ENCODE measurements at places on chromosomes 16 and 17.

GRCh38 chr16:11620243-11621003, 33.7 kb upstream of the LITAF start:
- DNase-seq: no peak
- H3K4me3 ChIP-seq: no peak overlapping the region
- H3K4me1 ChIP-seq: no peaks in the 10 kb centered on the region

DNA sequence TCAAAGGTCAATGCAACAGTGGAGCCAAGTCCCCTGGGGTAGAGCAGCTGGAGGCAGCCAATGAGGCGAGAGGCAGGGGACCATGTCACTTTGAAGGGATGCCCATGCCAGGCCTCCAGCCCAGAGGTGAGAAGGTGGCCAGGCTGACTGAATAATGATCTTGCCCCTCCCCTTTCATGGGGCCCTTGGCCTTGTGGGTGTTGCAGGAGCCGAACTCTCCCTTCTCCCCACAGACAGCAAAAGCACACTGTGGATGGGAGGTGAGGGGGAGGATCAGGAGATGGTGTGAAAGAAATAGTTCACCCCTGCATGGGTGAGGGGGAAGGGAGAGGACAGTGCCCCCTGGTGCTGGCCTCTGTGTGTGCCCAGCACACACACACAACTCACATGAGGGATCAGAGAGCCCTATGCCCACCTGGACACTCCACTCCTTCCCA, 15.8 kb upstream of the TBX21 start:
- H3K36me3 ChIP-seq: no peaks in the 10 kb centered on the region
- no peaks in the 10 kb centered on the region for H3K4me1 ChIP-seq
- H3K27me3 ChIP-seq: peaks cover 3% of the 10 kb centered on the region
- H3K27ac ChIP-seq: no peak overlapping the region

GRCh38 chr17:80223142-80223815, 3.1 kb downstream of the SLC26A11 start:
- no peaks in the 10 kb centered on the region for H3K27me3 ChIP-seq
- DNase-seq: no peak
- H3K4me1 ChIP-seq: no peaks in the 10 kb centered on the region
- no peak overlapping the region for H3K4me3 ChIP-seq

- H3K27ac ChIP-seq: no peak overlapping the region
- no peaks in the 10 kb centered on the region for H3K36me3 ChIP-seq
These were observed 105.8 kb upstream of the GSE1 start for GRCh38 chr16:85507342-85507741.

- H3K36me3 ChIP-seq: no peaks in the 10 kb centered on the region
- peaks cover 6% of the 10 kb centered on the region for H3K4me1 ChIP-seq
- no peak overlapping the region for H3K27ac ChIP-seq
- DNase-seq: peak; percentile 79
These were observed 11.0 kb upstream of the CBFB start for GRCh38 chr16:67017810-67018488.

DNA sequence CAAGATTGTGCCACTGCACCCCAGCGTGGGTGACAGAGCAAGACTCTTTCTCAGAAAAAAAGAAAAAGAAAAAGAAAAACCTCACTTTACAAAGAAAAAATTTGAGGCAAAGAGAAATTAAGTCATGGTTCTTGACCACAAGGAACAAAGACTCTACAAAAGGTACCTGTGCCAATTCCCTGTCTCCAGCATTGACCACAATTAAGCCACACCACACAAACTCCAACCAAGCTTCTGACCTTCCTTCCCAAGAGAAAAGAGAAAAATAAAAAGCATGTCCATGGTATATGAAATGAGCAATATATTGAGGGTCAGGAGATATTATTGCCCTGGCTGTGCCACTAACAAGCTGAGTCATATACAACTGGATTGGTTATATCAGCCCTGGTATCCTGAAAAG, 146.3 kb upstream of the NOG start:
- no peak overlapping the region for H3K4me3 ChIP-seq
- no peak overlapping the region for H3K27ac ChIP-seq
- H3K4me1 ChIP-seq: no peaks in the 10 kb centered on the region
- no peaks in the 10 kb centered on the region for H3K36me3 ChIP-seq

DNA sequence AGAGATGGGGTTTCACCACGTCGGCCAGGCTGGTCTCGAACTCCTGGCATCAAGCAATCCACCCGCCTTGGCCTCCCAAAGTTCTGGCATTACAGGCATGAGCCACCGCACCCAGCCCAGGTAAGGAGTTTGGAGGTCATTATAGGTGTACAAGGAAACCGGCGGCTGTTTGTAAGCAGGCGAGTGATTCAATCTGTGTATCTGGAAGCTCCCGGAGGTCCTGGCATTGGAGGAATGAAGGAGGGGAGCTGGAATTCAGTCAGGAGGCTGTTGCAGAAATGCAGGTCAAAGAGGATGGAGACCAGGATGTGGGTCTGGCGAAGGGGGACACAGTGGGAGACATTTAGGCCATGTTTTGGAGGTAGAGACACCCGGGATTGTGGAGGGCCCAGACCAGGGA, 18.8 kb downstream of the CDC42EP4 start:
- no peak overlapping the region for H3K4me3 ChIP-seq
- H3K27me3 ChIP-seq: no peaks in the 10 kb centered on the region
- peak overlapping the region; percentile 96 for H3K27ac ChIP-seq
- no peaks in the 10 kb centered on the region for H3K36me3 ChIP-seq

GRCh38 chr17:52096056-52096455, 62.5 kb downstream of the CA10 start:
- H3K4me1 ChIP-seq: no peaks in the 10 kb centered on the region
- H3K27me3 ChIP-seq: no peaks in the 10 kb centered on the region
- H3K36me3 ChIP-seq: no peaks in the 10 kb centered on the region

DNA sequence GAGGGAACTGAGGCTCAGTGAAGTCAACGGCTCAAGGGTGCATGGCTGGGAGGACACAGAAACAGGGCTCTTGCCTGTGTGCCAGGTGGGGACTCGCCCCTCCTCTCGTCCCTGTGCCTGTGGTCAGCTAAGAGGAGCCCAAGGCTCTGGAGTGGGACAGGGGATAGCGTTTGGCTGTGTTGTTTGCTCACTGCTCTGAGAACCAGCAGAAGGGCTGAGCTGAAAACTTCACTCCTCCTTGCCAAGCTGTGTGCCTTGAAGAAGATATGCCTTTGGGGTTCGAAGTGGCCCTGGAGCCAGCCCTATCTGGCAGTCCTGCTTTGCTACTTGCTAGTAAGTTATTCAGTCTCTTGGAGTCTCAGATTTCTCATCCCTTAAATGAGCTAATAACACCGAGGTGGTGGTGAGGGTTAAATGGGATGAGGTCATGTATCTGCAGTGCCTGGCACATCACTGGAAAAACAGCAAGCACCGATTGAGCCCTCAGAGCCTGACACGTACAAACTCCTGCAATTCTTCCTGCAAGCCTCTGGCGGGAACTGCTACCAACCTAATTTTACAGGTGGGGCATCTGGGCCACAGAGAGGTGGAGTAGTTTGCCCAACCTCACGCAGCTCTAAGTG, 17.7 kb downstream of the FOXL1 start:
- H3K27me3 ChIP-seq: peaks cover 6% of the 10 kb centered on the region
- no peaks in the 10 kb centered on the region for H3K36me3 ChIP-seq
- no peak overlapping the region for H3K27ac ChIP-seq
- H3K4me3 ChIP-seq: no peak overlapping the region
- H3K4me1 ChIP-seq: no peaks in the 10 kb centered on the region

DNA sequence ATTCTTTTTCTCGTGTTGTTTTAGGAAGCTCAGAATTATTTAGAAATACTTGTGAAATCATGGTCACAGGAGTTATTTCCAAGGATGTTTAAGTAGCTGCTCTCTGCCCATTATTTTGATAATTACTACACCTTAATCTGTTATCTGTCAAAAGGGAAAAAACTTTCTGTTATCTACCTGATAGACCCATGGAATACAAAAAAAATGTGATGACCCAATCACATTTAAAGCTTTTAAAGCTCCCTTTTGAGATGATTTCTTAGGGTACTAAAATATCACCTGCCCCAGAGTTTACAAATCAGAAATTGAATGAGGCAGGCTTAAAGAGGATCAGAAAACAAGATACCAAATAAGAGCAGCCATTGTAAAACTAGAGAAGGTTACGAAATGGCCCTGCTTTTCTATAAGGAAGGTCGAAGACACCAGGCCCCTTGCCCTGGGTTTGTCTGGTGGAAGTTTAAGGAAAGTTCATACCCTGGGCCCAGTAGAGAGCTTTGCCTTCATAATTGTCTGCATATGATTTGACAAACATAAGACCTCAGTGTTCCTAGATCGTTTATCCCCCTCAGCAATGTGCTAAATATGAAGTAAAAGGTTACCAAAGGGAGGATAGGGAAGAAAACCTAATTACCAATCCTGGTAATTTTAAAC, 149.9 kb upstream of the TBX2 start:
- no peaks in the 10 kb centered on the region for H3K36me3 ChIP-seq
- H3K27ac ChIP-seq: no peak overlapping the region
- H3K4me3 ChIP-seq: no peak overlapping the region
- H3K4me1 ChIP-seq: peaks cover 12% of the 10 kb centered on the region
- H3K27me3 ChIP-seq: no peaks in the 10 kb centered on the region
- DNase-seq: no peak

- no peak for DNase-seq
- H3K27me3 ChIP-seq: no peaks in the 10 kb centered on the region
- no peak overlapping the region for H3K27ac ChIP-seq
These were observed 91.3 kb upstream of the NOG start for GRCh38 chr17:56502120-56502654.

DNA sequence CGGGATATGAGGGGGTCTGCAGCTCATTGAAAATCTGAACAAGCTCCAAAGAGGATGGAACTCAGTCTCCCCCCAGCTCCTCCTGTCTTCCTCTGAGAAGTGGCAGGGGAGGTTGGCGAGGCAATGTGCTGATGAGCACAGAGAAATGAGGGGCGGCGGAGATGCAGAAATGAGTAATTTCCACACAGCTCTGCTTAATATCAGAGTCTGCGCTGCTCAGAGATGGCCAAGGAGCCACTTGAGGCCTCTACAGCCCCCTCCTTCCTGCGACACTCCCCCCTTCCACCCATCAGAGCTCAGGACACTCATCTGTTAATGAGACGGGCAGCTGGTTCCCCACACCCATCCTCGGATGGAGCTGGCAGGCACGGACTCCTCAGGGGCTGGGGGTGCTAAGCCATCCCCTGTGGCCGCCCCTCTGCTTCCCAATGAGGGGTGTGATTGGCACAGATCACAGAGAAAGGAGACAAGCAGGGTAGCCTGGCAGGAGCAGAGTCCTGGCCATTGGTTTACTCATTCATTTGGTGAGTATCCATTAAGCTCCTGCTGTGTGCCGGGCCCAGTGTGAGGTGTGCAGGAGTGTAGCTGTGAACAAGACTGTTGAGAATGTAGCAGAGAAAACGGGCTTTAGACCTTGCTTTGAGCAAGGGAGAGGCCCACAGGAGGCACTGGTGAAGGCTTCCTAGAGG, 12.7 kb upstream of the CRHR1 start:
- peaks cover 7% of the 10 kb centered on the region for H3K4me1 ChIP-seq
- no peak overlapping the region for H3K4me3 ChIP-seq
- no peak overlapping the region for H3K27ac ChIP-seq
- H3K36me3 ChIP-seq: no peaks in the 10 kb centered on the region

- no peaks in the 10 kb centered on the region for H3K4me1 ChIP-seq
- H3K27me3 ChIP-seq: no peaks in the 10 kb centered on the region
- H3K36me3 ChIP-seq: no peaks in the 10 kb centered on the region
- no peak overlapping the region for H3K4me3 ChIP-seq
These were observed 23.6 kb downstream of the SEZ6 start for GRCh38 chr17:28982131-28982793.
